ENCODE measurements at places on chromosomes 1 and 21.

- DNase-seq = peak; percentile 77
Measured at GRCh38 chr1:153434746-153435455, 18.6 kb downstream of the S100A7A start.

DNA sequence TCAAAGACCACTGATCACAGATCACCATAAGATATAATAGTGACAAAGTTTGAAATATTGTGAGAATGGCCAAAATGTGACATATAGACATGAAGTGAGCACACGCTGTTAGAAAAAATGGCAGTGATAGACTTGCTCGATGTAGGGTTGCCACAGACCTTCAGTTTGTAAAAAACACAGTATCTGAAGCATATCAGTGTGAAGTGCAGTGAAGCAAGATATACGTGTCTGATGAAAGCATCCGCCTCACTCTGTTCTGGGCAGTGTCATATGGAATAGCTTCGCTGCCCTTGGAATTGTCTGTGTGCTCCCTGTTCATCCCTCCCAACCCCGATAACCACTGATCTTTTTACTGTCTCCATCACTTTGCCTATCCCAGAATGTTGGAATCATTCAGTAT, 50.7 kb downstream of the GALNT2 start:
- no peak for DNase-seq

DNA sequence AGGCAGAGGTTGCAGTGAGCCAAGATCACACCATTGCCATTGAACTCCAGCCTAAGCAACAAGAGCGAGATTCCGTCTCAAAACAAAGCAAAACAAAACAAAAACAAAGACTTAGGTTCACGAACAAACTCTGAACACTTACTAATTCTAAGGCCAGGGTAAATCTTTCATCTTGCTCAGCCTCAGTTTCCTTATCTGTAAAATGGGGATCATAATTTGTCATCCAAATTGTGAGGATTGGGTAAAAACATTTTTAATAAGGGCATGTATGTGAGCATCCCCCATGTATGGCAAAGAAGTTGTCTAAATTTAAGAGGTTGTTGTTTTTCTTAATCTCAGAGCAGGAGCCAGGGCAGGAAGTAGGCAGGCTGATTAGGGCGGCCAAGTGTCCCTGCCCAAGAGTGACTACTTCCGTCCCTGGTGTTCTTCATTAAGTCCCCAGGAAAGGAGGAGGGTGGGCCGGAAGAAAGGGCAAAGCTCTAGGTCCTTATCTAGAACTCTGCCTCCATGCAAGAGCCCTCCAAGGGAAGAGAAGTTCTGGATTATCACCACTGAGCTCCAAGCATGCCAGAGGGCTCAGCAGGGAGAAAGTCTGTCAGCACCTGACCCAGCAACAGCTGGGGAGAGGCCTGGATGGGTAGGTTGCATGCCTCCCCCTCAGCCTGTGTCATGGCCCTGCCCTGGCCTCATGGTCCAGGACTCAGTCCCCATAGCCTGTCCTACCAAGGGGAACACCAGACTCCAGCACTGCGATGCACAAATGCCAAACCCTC, 49.9 kb upstream of the CLIC4 start:
- DNase-seq = no peak

- no peak for DNase-seq
Measured at GRCh38 chr21:45130324-45130774, 56.0 kb downstream of the ADARB1 start.

DNA sequence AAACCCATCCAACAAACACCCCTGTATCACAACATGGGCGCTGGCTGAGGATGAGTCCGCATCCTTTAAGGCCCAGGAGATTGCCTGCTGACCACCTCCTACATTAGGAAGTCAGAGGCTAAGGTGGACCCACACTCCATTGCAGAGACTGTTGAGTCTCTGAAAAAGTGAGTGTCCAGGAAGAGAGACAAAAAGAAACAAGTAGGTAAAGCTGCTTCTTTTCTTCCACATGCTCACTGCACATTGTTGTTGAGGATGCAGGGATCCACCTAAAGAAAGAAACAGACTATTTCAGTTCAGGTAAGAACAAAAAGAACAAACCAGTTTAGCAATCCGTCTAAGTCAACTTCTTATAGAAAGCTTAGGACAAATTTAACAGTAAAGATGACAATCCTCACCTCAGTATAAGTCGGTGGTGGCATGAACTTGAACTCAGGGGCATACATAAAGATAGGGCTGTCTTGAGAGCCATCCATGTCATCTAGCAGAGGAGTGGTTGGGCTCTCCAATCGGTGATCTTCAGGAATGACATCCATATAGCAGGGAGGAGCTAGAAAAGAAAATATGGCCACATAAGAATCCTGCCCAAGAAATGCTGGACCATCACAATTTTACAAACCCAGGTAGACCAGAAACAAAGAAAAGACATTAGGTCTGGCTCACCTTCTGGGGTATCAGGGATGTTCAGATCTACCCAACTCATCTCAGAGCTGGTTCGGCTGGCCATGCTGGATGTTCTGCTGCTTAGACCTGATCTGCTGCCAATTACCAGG, 2.6 kb downstream of the TXNIP start:
- no peak for DNase-seq

DNA sequence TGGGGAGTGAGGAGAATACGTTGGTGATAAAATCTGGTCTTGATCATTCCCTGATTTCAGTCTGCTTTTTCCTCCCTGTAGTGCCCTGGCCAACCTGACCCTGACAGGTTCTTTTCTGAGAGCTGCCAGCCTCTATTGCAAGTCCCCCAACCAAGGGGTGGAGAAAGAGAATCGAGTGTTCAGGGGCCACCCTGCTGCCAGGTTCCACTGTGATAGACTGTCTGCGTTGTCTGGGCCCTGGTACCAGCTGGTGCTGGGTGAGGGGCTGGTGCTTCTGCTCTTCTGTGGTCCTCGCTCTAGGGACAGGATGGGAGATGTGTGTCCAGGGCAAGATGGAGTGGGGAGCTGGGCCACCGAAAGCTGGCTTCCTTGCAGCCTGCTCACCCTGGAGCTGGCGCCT, 214.6 kb downstream of the CAMTA1 start:
- no peak for DNase-seq

- DNase-seq = peak; percentile 77
Measured at GRCh38 chr1:228748431-228748830, 13.2 kb downstream of the RHOU start.

DNA sequence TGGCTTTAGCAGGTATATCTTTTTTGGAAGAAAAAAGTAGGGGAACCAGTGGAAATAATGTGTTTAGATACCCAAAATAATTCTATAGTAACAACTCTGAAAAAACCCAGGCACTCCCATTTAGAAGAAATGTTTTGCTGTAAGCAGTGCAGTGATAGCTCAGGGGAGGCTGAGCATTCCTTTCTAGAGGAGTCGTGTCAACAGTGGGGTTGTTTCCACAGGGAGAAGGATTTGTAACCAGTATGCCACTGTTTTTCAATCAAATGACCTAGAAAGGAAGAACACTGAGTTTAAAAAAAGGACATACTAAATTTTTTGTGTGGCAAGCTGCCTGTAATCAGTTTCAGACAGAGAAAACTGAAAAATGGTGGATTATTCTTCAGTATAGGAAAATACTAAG, 2.4 kb downstream of the PGD start:
- no peak for DNase-seq

- DNase-seq = no peak
Measured at GRCh38 chr1:203216274-203217138, 13.0 kb downstream of the CHIT1 start.

DNA sequence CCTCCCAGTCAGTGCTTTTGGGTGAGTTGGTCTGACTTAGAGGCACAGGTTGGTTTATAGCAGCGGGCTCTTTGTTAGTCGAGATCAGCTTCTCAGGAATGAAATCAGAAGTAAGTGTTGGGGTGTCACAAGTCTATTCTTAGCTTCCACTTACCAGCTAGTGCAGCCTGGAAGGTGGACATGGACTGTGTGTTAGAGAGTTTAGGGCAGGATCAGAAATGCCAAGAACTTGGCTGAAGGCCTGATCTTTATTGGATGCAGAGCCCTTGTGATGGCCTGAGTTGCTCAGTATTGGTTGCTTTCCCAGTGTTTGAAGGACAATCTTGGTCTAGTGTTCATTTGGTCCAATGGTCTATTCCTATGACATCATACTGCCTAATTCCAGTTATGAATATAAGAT, 377.0 kb upstream of the USP24 start:
- DNase-seq = peak; percentile 79

DNA sequence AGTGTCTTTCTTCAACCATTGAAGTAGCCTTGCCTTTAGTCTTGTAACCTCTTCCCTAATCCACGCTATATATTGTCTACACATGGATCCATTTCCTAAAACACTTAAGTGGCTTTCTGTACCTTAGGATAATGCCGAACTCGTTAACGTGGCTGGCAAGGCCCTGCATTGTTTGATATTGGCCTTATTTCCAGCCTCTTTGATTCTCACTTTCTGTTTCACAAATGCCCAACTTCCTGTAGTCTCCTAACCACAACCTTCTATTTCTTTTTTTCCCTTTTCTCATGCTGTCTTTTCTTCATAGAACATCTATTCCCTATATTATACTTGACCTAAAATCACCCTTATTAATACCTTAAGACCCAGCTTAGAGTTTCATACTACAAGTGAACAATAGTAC, 536.0 kb downstream of the LMO4 start:
- DNase-seq = no peak

GRCh38 chr1:32273391-32274208, 18.3 kb upstream of the HDAC1 start:
- DNase-seq = no peak

DNA sequence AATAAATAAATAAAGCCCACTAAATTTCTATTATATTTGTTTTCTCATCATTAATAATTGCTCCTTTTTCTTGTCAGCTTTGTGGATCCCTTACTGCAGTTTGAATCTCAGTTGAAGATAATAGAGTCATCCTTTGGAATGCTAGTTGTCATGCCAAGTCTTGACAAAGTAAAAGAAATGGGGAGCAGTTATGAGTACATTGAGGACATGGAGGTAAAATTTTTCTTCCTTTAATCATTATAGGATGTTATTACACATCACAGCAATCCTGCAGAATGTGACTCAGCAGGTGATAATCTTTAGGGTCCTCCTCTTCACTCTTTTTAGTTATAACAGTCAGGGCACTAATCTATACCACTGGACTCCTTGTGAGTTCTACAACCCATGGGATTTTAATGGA, 24.1 kb downstream of the MROH9 start:
- DNase-seq = no peak

DNA sequence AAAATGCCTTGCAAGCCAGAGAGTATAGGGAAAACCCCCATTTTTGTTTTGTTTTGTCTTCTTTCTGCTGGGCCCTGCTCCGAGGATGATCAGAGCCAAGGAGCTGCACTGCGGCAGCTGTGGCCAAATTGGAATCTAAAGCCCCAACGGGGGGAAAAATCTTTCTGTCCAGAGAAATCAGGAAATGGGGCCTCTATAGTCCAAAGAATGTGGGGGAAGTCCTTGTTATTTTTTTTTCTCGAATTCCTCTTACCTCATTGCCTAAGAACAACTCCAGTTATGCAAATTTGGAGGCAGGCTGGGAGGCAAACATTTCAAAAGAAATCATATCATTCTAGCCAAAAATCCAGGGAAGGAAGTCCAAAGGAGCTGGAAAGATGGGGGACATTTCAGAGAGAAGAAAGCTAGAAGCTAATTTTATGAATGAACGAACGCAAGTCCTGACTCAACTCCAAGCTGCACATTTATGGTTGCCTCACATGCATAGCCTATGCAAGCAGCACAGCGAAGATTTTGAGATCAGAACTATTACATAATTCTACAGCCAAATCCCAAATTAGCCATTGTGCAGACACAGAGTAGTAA, 263.2 kb downstream of the KCTD3 start:
- DNase-seq = no peak

DNA sequence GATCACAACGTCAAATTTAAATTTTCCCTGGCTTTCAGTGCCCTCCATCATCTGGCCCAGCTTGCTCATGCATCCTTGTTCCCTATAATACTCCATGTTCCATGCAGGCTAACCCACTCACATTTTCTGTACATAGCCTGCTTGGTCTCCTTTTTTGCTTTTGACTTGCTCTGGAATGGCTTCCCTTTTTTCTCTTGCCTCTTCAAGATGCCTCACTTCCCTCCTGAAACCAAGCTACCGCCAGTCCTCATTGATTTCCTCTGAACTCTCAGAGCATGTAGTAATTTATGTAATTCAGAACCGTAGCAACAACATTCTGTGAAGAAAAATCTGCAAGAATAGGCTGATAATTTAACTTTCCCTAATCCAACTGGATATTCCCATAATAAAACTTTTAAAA, 10.3 kb downstream of the CAP1 start:
- DNase-seq = no peak

DNA sequence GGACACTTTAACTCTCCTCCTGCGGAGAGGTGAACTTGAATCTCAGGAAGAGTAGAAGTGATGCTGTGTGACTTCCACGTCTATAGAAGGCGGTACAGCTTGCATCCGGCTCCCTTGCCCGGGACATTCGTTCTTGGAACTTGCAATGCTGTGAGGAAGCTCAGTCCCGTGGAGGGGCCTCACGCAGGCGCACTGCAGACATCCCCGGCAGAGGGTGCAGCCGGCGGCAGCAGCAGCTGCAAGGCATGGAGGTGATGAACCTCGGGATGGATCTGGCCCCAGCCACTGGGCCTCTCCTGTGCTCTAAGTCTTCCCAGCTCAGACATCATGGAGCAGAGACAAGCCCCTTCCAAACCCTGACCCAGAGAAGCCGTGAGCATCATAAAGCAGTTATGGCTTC, 61.8 kb upstream of the SOD1 start:
- DNase-seq = no peak

- DNase-seq = no peak
Measured at GRCh38 chr1:151159373-151159772, 2.9 kb downstream of the TNFAIP8L2 start.

DNA sequence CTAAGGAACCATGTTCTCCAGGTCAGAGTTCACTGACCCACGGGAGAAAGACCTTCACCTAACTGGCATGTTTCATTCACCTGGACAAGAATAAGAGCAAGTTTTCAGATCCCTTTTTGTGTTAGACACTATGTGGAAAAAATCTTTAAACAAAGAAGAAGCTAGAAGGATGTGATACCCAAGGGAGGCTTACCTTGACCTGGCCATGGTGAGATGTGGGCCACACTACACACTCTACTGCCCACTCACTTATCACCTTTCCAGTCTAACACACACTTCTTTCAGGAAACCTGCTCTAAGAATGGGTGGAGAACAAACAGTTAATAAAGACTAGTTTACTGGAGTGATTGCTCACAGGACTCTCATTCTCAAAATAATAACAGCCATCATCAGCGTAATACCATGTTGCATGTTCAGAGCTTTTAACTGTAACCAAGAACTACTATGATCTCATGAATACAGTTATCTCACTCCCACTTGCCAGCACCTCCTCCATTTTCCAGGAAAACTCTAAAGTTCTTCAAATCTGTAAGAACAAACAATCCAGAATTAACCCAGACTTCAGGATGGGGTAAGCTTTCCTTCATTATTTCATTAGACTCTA, 1.4 kb downstream of the RGS8 start:
- no peak for DNase-seq

- no peak for DNase-seq
Measured at GRCh38 chr1:38139738-38140487, 93.3 kb upstream of the POU3F1 start.

DNA sequence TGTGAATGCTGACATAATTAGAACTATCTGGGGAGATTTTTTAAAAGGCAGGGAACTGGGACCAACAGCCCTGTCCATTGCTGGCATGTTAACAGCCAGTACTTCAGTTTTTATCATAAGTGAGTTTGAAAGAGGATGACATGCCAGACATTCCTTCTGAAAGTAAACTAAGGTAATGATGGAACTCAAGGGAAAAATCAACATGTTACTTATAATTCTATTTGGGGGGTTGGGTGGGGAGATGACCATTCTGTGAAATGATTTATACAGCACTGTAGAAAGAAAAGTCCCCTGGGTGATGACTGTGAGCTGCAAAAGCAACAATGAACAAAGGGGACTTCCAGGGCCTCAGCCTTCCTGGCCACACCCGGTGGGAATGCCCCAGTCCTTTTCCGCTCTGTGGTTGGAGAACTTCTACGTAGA, 5.4 kb upstream of the LAMC2 start:
- no peak for DNase-seq
